ENCODE measurements at places on chromosomes 4 and X.

GRCh38 chr4:158446106-158446505 is 75.6 kb upstream of the RXFP1 start:
- DNase-seq, result no peak

DNA sequence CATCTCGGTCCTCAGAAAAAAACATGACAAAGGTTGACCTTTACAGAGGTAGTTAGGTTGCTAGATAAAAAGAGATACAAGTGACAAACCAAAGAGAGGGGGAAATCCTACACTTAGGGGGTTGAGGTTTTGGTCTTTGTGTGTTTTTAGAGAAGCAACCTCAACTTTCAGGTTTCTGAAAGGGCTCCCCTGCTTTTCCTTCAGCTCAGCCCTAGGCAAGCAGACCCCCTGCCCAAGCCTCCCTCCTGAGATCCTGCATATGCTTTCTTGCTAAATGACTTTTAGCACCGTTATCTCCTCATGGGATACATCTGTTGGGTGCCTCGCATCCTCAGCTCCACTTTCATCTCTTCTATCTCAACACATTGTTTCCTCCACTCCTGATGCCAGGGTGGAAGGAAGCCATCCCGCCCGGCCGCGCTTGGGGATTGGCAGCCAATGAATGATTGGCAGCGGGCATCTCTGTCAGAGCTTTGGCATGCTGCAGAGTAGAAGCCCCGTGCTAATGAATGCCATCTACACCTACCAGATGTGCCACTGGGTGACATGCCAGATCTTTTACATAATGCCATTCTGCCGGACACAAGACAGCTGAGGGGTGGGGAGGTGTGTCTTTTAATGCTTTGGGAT is 15.0 kb upstream of the PRDM8 start:
- DNase-seq, result peak; percentile 17

DNA sequence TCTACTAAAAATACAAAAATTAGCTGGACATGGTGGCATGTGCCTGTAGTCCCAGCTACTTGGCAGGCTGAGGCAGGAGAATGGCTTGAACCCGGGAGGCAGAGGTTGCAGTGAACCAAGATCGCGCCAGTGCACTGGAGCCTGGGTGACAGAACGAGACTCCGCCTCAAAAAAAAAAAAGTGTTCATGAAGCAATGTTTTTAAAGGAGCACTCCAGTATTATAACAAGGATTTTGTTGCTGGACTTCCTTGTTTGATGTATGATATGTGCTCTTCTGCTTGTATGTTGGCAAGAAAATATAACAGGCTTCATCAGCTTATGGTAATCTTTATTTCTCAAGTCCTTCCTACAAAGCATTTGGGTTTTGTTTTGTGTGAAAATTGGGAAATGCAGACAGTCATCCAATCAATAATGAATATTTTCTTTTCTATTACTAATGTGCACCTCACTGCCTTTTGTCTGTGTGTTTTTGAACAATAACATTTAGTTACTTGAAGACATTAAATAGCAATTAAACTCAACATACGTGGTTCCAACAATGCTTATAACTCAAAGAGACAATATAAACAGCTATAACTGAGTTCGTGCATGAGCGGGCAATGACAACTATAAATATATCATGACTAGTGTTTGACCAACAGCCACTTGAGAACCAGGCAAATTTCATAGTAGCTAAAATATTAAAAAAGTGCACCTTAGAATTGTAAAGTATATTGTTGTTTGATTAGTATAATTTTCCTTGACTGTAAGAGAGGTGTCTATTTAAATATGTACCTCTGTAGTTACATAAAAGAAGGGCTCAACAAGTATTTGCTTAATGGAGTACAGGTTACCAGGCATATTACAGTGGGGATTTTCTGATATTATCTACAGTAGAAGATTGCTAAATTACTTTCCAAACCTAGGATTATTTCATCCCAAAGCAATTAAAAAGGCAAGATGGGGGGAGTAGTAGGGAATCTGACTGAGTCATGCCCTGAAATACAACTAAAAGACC is 210.7 kb downstream of the PPP3CA start:
- no peak for DNase-seq

DNA sequence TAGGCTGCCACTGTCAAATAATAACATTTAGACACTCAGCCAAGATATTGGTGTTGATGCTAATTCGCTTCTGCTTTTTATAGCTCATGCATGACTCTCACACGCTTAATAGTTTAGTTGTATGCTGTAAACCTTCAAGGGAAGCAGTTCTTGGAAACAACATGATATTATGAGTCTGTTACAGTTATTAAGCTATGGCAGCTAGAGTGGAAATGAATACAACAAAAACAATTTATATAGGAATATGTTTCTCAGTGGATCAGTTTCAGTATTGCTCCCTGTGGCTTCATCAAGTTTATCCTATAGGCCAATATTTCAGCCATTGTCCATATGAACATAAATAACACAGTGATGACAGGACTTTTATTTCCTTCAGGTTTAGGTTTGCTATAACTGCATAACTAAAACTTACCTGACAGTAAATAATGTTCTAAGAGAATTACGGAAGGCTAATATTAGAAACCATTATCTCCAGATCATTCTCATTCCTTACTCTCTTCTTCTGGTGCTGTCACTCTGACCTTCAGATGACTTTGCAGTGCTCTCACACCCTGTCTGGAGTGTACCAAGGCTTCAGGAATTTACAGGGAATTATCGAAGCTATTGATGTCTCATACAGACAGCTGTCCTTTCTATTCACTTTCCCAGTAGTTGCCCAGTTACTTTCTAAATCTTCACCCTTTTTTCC is 555.0 kb downstream of the ANKRD50 start:
- no peak for DNase-seq

DNA sequence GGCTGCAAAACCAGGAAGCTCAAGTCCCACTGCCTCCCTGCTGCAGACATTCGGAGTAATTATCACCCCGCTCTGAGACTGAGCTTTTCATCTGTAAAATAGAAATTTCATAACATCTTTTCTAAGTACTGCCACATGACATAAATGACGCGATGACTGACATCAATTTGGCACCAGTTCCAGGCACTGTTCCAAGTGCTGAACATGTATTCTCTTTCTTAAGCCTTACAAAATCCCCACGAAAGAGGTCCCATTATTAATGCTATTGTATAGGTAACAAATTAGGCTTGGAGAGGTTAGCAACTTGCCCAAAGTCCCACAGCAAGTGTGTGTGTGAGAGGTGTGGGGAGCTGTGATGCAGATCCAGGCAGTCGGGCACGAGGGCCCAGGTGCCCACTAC is 56.4 kb downstream of the SLC2A9 start:
- DNase-seq, result no peak

DNA sequence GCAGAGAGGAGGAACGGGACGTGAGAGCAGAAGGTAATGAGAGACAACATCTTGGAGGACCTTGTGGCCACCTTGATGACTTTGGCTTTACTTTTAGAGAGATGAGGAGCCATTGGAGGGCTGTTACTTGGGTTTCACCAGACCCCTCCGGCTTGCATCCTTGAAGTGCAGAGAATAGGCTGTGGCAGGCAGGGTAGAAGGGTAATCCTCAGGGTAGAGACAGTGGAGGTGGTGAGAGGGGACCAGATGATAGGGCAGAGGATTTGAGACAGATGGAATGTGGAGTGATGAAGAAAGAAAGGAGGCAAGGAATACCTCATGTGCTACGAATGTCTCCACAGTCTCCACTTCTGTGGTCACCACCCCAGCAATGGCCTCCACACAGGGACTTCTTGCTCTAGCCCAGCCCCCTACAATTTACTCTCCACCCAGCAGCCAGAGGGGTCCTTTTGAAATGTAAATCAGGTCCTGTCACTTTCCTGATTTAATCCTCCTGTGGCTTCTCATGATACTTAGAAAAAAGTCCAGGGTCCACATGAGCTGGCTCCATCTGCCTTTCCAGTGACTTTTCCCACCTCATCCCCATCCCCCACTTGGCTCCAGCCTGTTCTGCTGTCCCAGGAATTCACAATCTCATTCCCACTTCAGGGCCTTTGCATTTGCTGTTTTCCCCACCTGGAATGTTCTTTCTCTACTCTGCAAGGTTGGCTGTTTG is 115.0 kb downstream of the PJA1 start:
- no peak for DNase-seq

DNA sequence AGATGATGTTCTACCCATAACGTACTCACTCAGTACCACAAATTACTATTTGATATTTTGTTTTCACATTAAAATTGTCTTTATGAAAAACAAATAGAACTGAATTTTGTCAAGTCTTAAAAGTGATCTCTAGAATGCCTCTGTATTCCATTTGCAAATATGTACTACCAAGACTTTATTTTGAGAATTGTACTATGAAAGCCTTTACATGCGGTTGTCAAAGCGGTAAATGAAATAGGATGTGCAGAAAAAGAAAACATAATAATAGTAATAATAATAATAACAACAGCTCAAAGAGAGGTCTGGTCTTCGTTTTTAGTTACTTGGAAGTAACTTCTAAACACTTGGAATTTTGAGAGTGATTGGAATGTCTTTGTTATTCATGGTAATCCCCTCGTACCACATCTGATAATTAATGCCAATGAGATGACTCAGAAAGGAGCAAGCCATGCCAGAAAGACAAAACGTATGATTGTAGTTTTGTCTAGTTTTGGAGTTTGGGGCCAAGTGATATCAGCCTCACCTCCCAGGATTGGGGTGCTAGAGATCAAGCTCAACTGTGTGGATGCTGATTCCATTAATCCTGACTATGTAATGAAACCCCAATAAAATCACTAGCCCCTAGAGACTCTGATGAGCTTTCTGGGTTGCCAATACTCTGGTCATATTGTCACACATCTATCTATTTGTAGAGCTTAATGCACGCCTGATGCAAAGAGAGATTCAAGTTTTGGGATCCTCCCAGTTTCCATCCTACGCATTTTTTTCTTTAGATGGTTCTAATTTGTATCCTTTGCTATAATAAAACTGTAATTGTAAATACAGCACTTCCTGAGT is 20.2 kb upstream of the CTSO start:
- DNase-seq, result no peak

- no peak for DNase-seq
Measured at GRCh38 chr4:154542271-154542879, 7.8 kb downstream of the PLRG1 start.

DNA sequence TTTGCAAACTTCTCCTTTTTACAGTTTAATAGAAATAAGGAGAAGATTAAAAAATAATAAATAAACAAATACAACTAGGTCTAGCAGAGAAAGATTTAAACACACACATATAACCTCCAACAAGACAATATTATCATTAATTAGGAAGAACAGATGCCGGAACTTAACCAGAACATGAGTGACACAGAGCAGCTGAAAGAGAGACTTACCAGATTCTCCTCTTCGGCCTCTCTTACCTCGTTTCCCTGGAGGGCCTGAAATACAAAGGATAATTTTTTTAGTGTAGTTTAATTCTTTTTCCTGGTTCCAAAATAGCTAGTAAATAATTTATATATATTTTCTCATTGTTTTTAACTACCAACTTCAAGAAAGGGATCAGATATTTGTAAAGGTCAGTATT is 252.5 kb downstream of the COL25A1 start:
- DNase-seq, result no peak

- no peak for DNase-seq
Measured at GRCh38 chr4:98150092-98150761, 7.0 kb upstream of the STPG2 start.

DNA sequence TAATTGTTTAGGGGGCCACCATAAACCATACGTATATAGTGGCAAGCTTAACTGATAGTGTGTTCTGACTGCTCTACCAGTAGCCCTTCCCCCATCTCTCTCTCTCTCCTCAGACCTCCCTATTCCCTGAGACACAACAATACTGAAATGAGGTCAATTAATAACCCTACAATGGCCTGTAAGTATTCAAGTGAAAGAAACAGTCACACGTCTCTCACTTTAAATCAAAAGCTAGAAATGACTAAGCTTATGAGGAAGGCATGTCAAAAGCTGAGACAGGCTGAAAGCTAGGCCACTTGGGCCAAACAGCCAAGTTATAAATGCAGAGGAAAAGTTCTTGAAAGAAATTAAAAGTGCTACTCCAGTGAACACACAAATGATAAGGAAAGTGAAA is 78.0 kb downstream of the PRDM5 start:
- no peak for DNase-seq

GRCh38 chrX:15915959-15916703 is 61.5 kb upstream of the AP1S2 start:
- no peak for DNase-seq

- DNase-seq, result no peak
Measured at GRCh38 chr4:635851-636627, 10.7 kb downstream of the PDE6B start.

- DNase-seq, result no peak
Measured at GRCh38 chr4:41057467-41057866, 156.9 kb downstream of the APBB2 start.

Data from activated CD4-positive, alpha-beta T cell treated with anti-CD3 and anti-CD28 coated beads for 4 hours (primary cell).